Ovary (tissue), 10 donors: ENCODE measurements at places on chromosomes 2 and 18. TPM values are rescaled to one million over a fixed set of nuclear protein-coding genes. Genes with fewer than 3 reads are reported as not detected.

DNA sequence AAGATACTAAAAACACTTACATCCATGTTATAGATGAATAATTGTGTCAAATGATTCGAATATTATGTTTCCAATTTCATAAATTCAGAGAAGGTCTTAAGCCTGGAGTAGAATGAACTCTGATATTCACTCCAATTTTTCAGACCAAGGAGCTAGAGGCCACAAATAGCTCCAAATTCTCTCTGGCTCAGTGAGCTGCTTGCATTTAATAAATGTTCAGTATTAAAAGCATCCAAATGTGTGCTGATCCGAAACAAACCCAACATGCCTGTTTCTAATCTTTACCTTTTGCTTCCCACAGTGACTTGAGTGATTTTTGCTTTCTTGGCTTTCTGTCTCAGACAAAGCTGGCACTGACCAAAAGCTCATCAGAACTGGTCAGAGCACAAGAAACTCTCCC is 291.4 kb downstream of the CCDC85A start:
- H3K27ac ChIP-seq: no peak overlapping the region
- no peaks in the 10 kb centered on the region for H3K36me3 ChIP-seq
- H3K4me1 ChIP-seq: no peaks in the 10 kb centered on the region
- no peak for DNase-seq
- no peaks in the 10 kb centered on the region for H3K27me3 ChIP-seq

DNA sequence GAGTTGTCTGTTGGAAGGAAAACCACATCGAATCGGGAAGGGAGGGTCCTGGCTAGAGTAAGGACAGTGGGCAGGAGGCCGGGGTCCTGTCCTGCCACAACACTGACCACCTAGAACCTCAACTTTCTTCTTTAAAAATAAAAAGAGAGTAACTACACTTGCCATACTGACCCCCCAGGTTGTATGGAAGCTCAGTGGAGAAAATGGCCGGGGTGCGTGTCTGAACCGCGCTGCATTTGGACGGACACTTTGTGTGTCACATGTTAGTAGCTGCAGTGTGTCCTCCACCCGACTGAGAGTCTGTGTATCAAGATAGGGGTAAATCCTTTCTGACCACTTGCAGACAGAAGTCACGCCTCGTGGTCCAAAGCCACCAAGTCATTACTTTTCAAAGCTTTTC is 87.0 kb downstream of the GBX2 start:
- H3K4me1 ChIP-seq: peaks cover 1% of the 10 kb centered on the region
- no peaks in the 10 kb centered on the region for H3K36me3 ChIP-seq
- H3K27ac ChIP-seq: no peak overlapping the region
- no peaks in the 10 kb centered on the region for H3K27me3 ChIP-seq

GRCh38 chr18:22346401-22346952 is 71.2 kb downstream of the CTAGE1 start:
- peak overlapping the region; percentile 66 for H3K4me3 ChIP-seq
- H3K4me1 ChIP-seq: peaks cover 13% of the 10 kb centered on the region
- DNase-seq: peak; percentile 80
- peak overlapping the region; percentile 89 for H3K27ac ChIP-seq

DNA sequence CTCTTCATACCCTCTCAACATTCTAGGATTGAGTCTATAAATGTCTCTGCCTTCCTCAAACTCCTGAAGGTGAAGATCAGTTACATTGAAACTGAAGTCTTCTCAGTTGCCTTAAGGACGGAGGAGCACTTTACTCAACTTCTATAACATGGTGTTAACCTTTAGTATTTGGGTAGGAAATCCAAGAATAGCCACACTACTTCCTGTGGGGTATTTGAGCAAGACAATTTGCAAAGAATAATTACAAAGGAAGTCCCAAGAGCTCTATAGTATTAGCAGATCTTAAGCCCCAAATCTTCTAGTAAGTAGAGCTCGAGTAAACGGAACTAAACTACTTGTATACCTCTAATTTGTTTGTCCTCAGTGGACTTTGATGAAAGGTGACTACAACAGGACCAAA is 80.9 kb downstream of the SP100 start:
- no peaks in the 10 kb centered on the region for H3K27me3 ChIP-seq
- H3K36me3 ChIP-seq: no peaks in the 10 kb centered on the region
- no peak overlapping the region for H3K27ac ChIP-seq
- no peak overlapping the region for H3K4me3 ChIP-seq

The REG1A gene
- 4.8 TPM for total RNA-seq

DNA sequence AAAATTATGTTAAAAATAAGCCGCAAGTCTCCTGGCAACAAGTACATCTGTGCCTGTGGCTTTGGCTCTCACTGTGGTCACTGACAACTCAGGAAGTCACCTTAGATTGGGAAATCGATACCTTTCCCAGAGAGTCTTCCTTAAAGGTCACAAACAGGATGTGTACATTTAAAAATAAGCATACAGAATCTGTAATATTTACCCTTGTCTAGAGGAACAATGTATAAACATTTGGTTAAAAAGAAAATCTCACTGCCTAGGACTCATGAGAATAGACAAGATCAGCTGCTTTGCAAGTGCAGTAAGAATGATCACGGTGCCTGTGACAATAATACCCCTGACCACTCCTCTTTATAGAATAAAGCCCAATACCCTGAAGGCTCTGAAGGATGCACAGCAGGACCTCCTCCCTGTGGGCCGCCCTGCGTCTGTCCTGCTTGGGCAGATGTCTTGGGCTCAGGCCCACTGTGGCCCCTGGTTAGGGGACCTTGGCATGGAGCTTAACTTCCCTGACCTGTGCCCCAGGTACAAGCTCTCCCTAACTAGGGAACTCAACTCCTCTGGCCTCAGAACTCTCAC is 98.0 kb upstream of the MGAT4A start:
- H3K4me3 ChIP-seq: no peak overlapping the region
- H3K4me1 ChIP-seq: no peaks in the 10 kb centered on the region
- H3K27me3 ChIP-seq: no peaks in the 10 kb centered on the region
- H3K27ac ChIP-seq: no peak overlapping the region
- no peaks in the 10 kb centered on the region for H3K36me3 ChIP-seq

DNA sequence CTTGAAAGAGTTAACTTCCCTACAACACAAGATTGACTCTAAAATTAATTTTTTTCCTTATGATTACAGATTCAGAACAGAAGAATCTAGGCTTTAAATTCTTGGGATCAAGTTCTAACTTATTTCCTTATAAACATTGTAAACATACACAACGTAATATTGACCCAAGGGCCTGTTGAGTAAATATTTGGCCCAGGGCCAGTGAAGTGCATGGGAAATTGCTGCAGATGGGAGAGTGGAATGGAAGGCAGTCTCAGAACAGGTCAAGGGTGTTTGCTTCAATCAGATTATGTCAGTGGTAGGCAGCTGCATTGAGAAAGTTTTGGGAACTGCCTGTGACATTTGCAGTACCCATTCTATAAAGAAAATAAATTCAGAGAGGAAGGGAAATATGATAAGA is 137.6 kb downstream of the MYO1B start:
- no peak overlapping the region for H3K27ac ChIP-seq
- H3K27me3 ChIP-seq: no peaks in the 10 kb centered on the region
- peaks cover 2% of the 10 kb centered on the region for H3K4me1 ChIP-seq

- H3K4me1 ChIP-seq: peaks cover 2% of the 10 kb centered on the region
- no peak for DNase-seq
- H3K27me3 ChIP-seq: no peaks in the 10 kb centered on the region
- no peak overlapping the region for H3K27ac ChIP-seq
- H3K36me3 ChIP-seq: no peaks in the 10 kb centered on the region
- no peak overlapping the region for H3K4me3 ChIP-seq
Observed at GRCh38 chr2:40227210-40227609, 224.7 kb downstream of the SLC8A1 start.

The IL1F10 gene
- total RNA-seq: not detected

DNA sequence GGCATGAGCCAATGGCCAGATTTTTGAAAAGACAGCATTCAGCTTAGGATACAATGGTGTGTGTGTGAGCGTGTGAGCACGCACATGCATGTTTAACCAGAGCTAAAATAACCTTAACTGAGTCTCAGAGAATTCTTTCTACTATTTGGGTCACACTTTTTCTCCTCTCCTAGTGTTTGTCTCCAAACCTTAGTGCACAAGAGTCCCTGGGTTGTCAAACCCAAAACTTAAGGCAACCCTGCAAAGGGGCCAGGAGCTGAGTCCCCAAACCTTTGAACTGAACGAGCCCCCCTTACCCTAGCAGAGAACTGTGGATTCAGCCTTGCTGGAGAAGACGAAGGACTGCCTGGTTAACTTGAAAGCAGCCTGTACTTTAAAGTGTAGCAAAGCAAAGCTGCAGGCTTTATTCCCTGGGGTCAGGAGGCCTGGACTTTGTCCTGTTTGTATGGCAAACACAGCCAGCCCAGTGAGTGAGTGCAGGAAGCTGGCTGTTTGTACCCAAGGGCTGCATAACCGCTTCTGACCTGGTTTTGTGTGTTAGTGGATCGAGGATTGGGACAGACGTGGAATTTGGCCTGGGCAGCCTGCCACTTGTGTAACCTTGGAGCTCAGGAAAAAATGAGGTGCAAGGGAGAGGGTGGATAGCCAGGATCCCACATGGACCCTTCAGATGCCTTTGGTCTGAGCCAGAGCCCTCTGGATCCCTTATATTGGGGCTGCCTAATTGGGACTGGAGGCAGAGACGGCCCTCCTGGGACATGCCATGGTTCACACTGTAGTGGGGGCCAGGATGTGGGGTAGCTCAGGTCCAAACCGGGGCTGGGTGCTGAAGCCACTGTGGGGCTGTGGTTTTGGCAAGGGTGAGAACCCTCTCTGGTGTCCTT is 6.4 kb upstream of the PSMD1 start:
- no peak for DNase-seq
- H3K36me3 ChIP-seq: no peaks in the 10 kb centered on the region

GRCh38 chr2:126506786-126507185 is 149.2 kb upstream of the GYPC start:
- H3K27ac ChIP-seq: no peak overlapping the region
- no peak for DNase-seq
- H3K27me3 ChIP-seq: no peaks in the 10 kb centered on the region
- H3K36me3 ChIP-seq: no peaks in the 10 kb centered on the region
- no peak overlapping the region for H3K4me3 ChIP-seq

DNA sequence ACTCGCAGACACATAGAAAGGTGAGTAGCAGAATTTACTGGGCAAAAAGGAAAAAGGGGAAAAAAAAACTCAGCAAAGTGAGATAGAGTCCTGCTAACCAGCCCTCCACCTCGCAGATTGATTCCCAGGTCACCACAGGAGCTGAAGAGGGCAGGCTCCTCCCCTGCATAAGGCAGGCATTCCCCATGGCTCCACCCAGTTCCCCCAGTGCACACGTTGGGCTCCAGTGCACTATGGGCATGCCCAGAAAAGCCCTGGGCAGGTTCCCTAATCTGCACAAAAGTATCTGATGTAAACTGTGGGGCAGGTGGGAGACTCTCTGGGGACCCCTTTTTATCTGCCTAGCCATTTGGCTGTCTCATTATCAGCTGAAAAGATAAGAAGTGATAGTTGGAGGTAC is 461.2 kb upstream of the TMEFF2 start:
- no peaks in the 10 kb centered on the region for H3K36me3 ChIP-seq
- H3K4me3 ChIP-seq: no peak overlapping the region
- no peaks in the 10 kb centered on the region for H3K27me3 ChIP-seq
- H3K4me1 ChIP-seq: no peaks in the 10 kb centered on the region
- DNase-seq: no peak
- H3K27ac ChIP-seq: no peak overlapping the region

The NYAP2 gene
- 0.13 TPM for total RNA-seq

DNA sequence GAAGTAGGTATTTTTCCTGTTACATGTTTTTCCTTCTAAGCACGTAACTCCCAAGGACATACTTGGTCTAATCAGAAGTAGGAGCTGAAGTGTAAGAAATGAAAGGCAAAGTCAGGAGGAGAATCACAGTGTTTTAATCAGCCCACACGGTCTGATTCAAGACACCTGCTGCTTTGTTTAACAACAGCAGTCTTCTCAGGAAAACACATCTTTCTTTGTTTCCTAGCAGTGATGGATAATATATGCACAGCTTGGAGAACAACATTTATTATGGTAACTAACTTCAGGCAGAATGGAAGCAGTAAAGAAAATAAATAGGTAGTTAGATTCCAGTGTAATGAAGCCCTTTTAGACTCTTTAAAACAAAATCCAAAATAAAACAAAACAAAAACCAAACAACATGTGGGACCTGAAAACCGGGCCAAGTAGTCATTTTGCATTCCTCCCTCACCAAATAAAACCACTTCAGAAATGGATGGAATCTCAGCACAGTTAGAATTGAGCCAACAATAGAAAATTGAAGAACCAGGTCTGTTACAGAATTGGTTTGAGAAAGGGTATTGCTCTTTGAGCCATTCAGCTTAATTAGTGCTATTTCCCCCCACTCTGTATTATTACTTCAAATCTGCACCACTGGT is 61.1 kb upstream of the UGP2 start:
- DNase-seq: no peak
- H3K4me3 ChIP-seq: no peak overlapping the region
- H3K4me1 ChIP-seq: peaks cover 6% of the 10 kb centered on the region
- H3K27me3 ChIP-seq: no peaks in the 10 kb centered on the region

GRCh38 chr2:151262629-151263028 is 966 bp upstream of the RBM43 start:
- H3K4me1 ChIP-seq: peaks cover 8% of the 10 kb centered on the region
- H3K27me3 ChIP-seq: no peaks in the 10 kb centered on the region
- DNase-seq: no peak
- no peaks in the 10 kb centered on the region for H3K36me3 ChIP-seq
- H3K27ac ChIP-seq: no peak overlapping the region
- no peak overlapping the region for H3K4me3 ChIP-seq

- H3K4me1 ChIP-seq: no peaks in the 10 kb centered on the region
- H3K27ac ChIP-seq: no peak overlapping the region
- H3K4me3 ChIP-seq: no peak overlapping the region
- H3K27me3 ChIP-seq: no peaks in the 10 kb centered on the region
- no peak for DNase-seq
Observed at GRCh38 chr2:173593109-173593508, 238.4 kb downstream of the CDCA7 start.

GRCh38 chr2:5690718-5691220 is 1.4 kb upstream of the SOX11 start:
- DNase-seq: no peak
- H3K4me3 ChIP-seq: no peak overlapping the region
- no peaks in the 10 kb centered on the region for H3K36me3 ChIP-seq
- no peaks in the 10 kb centered on the region for H3K27me3 ChIP-seq
- peaks cover 6% of the 10 kb centered on the region for H3K4me1 ChIP-seq

DNA sequence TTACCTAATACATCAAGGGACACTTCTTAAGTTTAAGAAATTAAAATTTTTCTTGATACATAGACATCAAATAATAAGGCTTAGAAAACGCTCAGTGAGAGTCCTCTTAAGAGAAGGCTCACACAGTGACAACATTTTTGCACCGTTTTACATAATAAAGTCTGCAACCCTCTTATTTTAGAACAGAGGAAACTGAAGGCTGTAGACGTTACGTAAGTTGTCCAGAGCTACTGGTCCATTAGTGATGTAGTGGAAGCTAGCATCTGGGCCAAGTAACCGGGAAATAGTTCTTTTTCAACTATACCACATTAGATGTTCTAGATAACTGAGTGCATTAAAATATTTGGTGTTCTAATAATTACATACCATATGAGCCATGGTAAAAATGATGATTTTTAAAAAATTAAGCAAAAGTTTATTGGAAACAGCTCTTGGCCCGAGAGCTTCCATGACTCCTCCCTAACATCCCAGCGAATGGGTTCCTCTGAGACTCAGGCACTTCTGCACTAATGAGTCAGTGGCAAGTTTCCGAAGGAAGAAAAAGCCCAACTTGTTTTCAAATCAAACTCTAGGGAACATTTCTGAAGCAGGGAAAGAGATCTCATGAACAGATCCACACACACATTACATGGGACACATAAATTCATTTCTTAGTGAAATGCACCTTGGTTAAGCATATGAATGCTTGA is 232.6 kb upstream of the PXDN start:
- H3K27ac ChIP-seq: no peak overlapping the region
- DNase-seq: no peak
- H3K36me3 ChIP-seq: no peaks in the 10 kb centered on the region
- H3K4me1 ChIP-seq: no peaks in the 10 kb centered on the region
- no peaks in the 10 kb centered on the region for H3K27me3 ChIP-seq
- no peak overlapping the region for H3K4me3 ChIP-seq
